ENCODE measurements at places on chromosomes 4 and X.

DNA sequence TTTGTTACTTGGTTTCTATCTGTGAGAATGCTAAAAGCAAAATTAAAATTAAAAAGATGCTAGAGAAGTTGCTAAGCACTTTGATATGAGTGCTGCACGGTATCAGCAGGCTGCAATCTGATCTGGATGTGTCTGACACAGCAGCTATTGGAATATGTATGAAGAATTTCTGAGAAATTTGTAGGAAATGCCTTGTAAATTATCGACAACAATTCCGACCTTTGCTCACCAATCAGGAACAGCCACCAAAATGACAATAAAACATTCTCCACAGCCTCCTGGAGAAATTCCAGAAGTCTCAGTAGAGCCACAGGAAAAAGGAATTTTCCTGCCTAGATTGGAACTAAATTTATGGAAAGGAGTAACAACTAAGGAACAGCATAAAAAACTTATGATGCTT, 82.5 kb downstream of the TIGD2 start:
- no peak for DNase-seq

GRCh38 chrX:39616098-39616729, 481.5 kb downstream of the BCOR start:
- no peak for DNase-seq

DNA sequence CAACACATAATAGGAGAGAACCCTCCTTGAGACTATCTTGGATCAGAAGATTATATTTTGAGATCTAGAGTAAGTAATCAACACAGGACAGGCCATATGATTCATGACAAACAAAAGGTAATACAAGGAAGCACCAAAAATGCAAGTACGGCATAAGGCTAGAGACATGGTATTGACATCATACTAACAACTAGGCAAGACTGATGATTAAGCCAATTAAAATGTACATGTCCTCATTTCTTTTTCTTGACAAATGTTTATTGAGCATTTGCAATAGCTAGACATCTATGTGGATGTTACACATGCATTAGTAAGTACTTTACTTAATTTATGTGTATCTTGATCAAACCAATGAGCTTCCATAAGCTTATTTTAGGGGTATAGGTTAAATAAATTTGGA, 695.7 kb upstream of the GALNTL6 start:
- DNase-seq, result no peak

DNA sequence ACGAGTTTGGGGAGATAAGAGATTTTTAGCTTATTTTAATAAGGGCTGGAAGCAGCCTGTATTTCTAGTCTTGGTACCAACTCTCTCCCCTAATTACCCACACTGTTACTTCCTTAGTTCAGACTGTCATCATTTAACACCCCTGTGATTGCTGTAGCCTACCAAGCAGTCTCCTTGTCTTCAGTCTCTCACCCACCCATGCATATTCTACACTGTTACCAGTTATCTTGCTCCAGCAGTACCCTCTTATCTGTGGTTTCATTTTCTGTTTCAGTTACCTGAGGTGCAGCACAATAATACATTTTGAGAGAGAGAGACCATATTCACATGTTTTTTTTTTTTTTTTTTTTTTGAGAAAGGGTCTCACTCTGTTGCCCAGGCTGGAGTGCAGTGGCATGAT, 80.2 kb downstream of the DIAPH2 start:
- no peak for DNase-seq

GRCh38 chr4:142278663-142279062, 567.4 kb downstream of the INPP4B start:
- no peak for DNase-seq

GRCh38 chr4:85762529-85762871, 287.6 kb downstream of the ARHGAP24 start:
- DNase-seq, result no peak

GRCh38 chr4:55253948-55254593, 92.0 kb upstream of the SRD5A3 start:
- DNase-seq, result no peak

DNA sequence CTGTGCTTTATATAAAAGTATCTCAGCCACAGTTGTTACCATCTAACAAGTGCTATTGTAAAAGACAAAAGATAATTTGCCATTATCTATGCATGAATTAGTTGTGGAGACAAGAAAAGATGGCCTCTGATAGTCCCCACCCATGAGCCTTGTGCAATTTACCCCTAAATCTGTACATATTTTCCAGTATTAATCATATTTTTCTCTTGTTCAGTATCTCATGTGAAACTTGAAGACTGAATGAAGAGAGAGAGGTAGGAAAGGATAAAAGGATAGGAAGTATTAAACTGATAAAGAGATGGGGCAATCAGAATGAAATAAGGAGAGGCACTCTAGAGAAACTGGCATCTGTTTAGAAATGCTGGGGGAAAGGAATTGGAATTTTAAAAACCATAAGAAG, 3.7 kb downstream of the MYOZ2 start:
- no peak for DNase-seq

DNA sequence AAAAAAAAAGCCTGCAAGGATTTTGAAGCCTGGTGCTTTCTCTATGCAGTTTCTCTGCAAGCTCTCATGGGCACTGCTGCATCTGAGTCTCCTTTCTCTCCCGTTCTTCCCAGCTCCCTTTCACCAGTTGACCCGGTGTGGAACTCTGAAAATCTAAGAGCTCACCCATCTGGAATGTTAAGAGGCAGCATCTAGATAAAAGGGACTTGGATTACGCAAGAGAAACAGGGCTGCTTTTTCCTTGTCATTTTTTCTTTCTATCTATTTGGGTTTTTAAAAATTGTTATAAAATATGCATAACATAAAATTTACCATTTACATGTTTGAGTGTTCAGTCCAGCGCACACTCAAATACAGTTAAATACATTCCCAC, 95.2 kb upstream of the RPS6KA3 start:
- no peak for DNase-seq

GRCh38 chr4:3375688-3376087, 66.1 kb upstream of the HGFAC start:
- DNase-seq, result no peak

DNA sequence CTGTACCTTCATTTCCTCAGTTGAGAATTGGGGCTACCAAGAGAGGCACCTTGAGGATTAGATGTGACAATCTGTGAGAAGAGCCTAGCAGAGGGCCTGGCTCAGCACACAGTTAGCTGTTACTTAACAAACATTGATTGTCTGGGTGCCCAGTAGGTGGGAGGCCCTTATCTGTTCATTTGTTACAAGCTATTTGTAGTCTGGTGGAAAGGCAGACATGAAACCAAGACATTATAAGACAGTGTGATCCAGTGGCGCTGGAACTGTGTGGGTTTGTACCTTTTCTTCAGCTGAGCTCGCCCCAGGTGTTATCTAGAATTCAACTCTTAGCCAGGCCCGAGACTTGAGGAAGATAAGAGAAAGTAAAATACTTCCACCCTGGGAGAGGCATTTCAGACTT, 16.9 kb downstream of the AKAP4 start:
- no peak for DNase-seq

DNA sequence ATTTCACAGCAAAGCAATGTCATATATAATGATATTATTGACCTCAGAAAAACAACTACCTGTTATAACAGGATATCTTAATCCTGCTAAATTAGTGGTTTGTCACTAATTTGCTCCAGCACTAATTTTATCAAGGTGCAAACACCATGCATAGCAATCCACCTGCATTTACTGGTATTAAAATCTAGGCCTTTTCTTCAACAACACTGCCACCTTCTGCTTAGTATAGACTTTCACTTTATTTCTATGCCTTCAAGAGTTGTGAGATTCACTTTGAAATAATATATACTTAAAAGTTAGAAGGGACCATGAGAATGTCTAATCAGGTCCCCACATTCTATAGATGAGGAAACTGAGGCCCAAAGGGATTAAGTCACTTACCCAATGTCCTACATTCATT, 82.1 kb upstream of the IQCM start:
- no peak for DNase-seq

- no peak for DNase-seq
These were observed 713.4 kb downstream of the PCDH18 start for GRCh38 chr4:136818811-136819330.

GRCh38 chrX:370244-370962, 16.3 kb downstream of the PPP2R3B start:
- no peak for DNase-seq

- DNase-seq, result no peak
These were observed 215.5 kb downstream of the LDB2 start for GRCh38 chr4:16682975-16683374.

- no peak for DNase-seq
These were observed 80.7 kb upstream of the PRPS1 start for GRCh38 chrX:107547621-107548020.

GRCh38 chr4:113325876-113326615, 276.6 kb downstream of the ANK2 start:
- no peak for DNase-seq

DNA sequence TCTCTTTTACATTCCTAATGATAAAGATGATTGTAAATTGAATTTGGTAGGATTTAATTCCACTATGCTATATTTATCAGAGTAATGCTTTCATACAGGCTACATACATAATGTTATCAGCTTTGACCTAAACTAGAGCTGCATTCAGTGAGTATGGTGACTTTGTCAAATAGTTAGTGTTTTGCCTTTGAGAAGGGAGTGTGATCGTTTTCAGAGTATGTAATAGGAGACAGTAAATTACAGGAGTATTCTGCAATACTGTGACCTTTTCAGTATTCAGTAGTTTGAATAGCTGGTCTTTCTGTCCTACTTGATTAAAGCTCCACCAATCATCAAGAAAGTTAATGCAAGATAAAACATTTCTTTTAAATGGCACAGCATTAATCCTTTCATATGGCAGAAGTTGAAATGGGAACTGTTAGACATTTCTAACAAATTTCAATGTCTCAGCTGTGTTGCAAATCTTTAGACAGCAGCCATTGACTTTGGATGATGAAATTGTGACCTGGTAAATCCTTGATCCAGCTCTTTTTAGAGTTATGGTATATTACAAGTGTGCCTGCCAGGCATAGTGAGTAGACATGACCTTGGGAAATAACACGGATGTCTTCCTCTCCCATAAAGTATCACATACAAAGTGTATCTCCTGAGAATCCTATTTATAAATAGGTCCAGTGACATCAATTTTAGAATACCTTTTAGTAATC, 455.3 kb downstream of the KCTD8 start:
- DNase-seq, result no peak

DNA sequence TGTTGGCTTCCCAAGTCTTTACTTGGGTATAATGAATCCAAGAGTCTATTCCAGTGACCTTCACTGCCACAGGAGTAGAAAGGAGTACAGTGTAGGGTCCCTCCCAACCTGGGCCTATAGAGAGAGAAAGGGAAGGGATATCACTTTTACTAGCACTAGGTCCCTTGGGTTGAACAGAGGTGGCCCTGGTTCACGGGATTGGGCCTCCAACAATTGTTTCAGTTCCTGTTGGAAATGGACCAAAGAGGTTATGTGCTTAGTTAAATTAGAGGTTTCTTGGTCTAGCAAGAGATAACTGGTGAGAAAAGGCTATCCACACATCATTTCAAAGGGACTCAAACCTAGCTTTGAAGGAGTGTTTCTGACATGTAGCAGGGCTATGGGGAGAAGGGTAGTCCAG, 57.1 kb upstream of the MED14 start:
- no peak for DNase-seq

- no peak for DNase-seq
These were observed 101.1 kb downstream of the AREG start for GRCh38 chr4:74546057-74546456.

DNA sequence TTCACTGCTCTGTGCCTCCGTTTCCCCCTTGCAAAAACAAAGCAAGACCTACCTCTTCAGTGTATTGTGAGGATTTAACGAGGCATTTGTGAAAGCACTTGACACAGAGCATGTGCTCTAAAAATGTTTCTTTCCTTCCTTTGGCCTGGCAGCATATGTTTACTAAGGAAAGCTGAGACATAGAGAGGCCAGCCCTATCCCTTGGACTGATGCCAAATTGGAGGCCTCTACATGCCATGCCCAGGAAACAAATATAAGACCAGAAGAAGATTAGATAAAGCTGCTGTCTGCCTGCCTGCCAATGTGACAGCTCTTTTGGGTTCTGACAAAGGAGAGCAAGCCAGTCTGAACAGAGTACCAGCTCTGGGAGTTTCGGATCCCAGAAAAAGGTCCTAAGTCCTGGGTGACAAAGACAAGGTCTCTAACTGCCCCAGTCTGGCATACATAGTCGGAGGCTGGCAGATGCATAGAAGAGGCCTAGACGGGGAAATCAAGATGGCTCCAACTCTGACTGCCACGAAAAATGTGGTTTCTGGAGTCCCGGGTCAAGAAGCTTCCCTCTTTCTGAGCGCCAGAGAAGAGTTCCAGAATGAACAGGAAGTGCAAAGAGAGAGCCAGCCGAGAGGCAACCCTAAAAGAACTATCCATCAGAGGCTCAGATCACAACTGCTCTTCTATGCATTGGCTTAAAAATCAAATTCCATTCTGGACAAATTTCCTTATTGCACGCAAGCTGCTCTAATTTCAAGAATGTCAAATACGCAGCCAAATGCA, 25.8 kb downstream of the OTUD6A start:
- no peak for DNase-seq

Data from effector memory CD8-positive, alpha-beta T cell (primary cell).